Activated CD4-positive, CD25-positive, alpha-beta regulatory T cell (primary cell): ENCODE measurements at places on chromosomes 6 and 20.

DNA sequence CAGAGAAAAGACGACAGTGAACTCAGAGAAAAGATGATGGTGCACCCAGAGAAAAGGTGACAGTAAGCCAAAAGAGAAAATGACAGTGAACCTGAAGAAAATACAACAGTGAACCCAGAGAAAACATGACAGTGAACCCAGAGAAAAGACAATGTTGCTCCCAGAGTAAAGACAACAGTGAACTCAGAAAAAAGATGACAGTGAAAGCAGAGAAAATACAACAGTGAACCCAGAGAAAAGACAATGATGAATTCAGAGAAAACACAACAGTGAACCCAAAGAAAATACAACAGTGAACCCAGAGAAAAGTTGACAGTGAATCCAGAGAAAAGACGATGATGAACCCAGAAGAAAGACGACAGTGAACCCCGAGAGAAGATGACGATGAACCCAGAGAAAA lies 140.5 kb upstream of the MAP3K4 start:
- DNase-seq: no peak

- no peak for DNase-seq
Measured at GRCh38 chr20:33145521-33145920, 22.4 kb upstream of the BPIFA2 start.

DNA sequence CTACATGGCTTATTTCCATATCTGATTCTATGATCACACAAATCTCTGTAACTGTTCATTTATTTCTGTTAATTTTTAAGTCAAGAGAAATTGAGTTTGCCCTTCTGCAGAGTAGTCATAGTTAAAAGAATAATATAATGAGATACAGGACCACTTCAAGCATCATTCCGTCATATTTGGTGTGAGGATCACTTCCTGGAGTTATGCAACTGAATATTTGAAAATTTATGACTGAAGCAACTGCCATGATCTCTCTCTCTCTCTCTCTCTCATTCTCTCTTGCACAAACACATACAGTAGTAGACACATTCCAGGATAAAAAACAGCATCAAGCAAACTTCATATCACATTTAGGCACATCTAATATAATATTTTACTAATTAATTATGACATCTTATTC lies 116.4 kb downstream of the COL9A1 start:
- no peak for DNase-seq

- no peak for DNase-seq
Measured at GRCh38 chr6:168498161-168498843, 57.3 kb downstream of the SMOC2 start.
